Immature natural killer cell (primary cell): ENCODE measurements at places on chromosomes 7 and 10. TPM values are rescaled to one million over a fixed set of nuclear protein-coding genes. Genes with fewer than 3 reads are reported as not detected.
A peak's percentile ranks its signal among the peaks of the same experiment; 100 is the strongest.

DNA sequence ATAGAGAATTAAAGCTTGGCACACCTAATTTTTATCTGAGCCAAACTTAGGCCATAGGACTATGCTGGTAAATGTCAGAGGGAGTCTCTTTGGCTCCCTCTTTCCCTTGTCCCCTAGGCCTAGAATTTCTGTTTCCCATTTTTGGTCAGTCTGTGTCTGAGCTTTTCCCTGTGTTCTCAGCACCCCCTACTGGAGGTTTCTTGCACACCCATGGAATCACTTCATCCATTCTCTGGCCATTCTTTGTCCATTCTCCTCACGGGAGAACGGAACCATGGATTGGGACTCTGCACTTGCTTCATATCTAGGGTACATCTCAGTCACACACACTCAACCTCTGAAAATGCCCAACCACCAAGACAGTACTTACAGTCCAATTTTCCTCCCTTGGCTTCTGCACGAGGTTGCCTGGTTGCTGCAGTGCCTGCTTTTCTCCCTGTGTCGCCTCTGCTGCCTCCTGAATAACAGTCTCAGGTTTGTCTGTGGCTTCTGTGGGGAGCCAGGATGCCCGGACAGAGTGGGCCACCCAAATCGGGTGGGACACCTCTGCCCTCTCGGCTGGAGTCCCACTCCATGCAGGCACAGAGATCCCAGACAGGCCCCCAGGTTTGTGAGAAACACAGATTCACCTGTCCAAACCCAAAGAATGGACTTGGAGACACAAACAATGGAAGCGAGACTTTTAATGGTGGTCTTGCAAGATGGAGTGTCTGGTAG lies 35.1 kb upstream of the DNAH11 start:
- H3K4me1 ChIP-seq = peaks cover 38% of the 10 kb centered on the region
- no peak overlapping the region for H3K4me3 ChIP-seq
- H3K27me3 ChIP-seq = no peaks in the 10 kb centered on the region
- H3K27ac ChIP-seq = no peak overlapping the region
- peaks cover 31% of the 10 kb centered on the region for H3K36me3 ChIP-seq

DNA sequence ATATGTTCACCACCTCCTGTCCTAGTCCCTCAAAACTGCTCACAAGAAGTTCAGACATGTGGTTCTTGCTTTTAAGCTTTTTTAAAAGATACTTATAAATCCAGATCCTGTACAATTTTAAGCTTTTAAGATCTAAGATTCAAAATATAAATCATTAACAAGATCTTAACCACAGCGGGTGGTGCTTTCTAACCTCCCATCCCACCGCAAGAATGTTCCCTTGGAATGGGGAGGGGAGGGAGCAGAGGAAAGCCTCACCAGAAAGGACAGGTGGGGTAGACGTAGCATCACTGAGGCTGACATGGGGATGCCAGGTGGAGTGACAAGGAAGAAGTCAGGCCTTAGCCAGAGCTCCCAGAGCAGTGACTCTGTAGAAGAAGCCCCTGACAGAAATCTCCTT lies 133.5 kb downstream of the C1GALT1 start:
- no peak for DNase-seq
- H3K27ac ChIP-seq = no peak overlapping the region
- H3K27me3 ChIP-seq = peaks cover 2% of the 10 kb centered on the region

DNA sequence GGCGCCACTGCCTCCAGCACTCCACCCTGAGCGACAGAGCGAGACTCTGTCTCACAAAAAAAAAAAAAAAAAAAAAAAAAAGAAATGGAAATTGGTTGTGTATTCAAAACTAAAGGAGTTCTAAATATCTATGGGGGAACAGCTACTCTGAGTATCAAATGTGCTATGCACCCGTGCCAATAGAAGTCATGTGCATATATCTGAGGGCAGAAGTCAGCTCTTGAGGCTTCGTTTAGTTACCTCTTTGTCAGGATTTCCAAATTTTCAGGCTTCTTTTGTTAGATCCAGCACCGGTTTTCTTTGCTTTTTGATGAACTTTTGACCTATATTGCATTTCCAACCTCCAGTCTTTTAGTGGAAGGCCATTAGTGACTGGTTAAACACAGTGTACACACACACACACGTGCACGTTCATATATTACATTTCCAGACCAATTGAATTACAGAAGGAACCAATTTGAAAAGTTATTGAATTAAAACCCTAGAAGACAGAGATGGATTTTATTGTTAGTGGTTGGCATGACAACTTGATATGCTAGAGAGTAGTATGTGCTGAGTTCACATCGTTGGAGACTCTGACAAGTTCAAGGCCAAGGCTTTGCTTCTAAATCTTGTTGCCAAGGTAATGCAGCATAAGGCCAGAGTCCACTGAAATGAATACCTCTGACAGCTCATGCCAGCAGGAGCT lies 33.1 kb upstream of the ADD3 start:
- H3K27me3 ChIP-seq = no peaks in the 10 kb centered on the region
- no peak overlapping the region for H3K4me3 ChIP-seq
- H3K27ac ChIP-seq = no peak overlapping the region
- no peaks in the 10 kb centered on the region for H3K36me3 ChIP-seq
- H3K4me1 ChIP-seq = no peaks in the 10 kb centered on the region

DNA sequence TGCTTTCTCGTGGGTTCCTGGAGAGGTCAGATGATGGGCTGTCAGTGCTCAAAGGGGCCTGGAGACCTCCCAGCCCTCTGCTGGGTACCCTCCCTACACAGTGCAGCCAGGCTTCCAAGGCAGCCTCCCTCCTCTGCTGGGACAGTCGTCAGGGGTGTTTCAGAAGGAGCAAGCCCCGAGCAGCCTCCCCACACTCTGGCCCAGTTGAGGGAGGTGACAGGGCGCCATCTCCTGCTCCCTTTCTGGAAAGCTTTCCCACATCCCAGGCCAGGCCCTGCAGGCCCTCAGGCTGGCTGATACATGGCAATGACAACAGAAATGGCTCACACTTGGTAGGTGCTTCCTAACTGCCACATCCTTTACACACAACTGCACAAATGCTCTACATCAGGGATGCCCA lies 32.1 kb downstream of the KCNMA1 start:
- peaks cover 20% of the 10 kb centered on the region for H3K4me1 ChIP-seq
- H3K36me3 ChIP-seq = no peaks in the 10 kb centered on the region
- no peak for DNase-seq

DNA sequence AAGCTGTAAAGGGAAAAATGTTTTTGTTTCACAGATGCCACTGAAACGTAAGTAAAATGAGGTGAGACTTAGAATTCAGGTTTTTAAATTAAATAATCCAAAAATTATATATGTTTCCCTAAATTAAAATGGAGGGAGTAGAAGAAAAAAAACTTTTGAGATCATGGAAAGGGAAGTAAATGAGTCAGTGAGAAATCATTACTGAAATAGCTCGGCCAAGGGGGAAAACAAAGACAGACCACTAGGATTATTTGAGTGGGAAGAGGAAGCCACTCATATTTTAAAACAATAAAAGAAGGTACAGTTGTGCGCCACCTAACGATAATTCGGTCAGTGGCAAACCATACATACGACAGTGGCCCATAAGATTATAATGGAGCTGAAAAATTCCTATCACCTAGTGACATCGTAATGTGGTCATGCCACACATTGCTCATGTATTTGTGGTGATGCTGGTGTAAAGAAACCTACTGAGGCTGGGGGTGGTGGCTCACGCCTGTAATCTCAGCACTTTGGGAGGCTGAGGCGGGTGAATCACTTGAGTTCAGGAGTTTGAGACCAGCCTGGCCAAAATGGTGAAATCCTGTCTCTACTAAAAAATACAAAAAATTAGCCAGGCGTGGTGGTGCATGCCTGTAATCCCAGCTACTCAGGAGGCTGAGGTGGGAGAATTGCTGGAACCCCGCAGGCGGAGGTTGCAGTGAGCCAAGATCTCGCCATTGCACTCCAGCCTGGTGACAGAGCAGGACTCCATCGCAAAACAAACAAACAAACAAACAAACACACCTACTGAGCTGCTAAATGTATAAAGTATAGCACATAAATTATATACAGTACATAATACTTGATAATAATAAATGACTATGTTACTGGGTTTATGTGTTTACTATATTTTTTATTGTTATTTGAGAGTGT lies 64.7 kb downstream of the MKX start:
- H3K36me3 ChIP-seq = no peaks in the 10 kb centered on the region
- no peaks in the 10 kb centered on the region for H3K4me1 ChIP-seq
- peaks cover 2% of the 10 kb centered on the region for H3K27me3 ChIP-seq
- DNase-seq = no peak

- peaks cover 3% of the 10 kb centered on the region for H3K27me3 ChIP-seq
- peaks cover 59% of the 10 kb centered on the region for H3K4me1 ChIP-seq
- peak overlapping the region; percentile 12 for H3K4me3 ChIP-seq
- H3K36me3 ChIP-seq = no peaks in the 10 kb centered on the region
These were observed 54.3 kb downstream of the MAP3K8 start for GRCh38 chr10:30488316-30488715.

DNA sequence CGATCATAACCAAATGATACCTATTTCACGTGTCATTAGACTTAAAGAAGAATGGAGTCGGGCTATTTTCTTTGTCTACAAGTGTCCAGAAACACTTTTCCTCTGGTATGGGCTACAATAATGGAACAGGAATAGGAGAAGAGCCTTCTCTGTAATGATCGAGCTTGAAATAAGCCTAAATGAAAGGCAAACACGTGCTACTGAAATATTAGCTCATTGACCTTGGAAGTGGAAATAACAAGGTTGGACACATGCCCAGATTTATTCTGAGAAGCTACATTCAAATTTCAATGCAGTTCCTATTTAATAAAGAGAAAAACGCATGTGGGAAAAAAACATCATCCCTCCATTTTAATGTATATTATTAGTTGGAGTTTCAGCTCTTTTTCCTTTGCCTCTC lies 254.7 kb upstream of the PTER start:
- no peak overlapping the region for H3K4me3 ChIP-seq
- no peaks in the 10 kb centered on the region for H3K4me1 ChIP-seq
- DNase-seq = no peak
- H3K27me3 ChIP-seq = peaks cover 3% of the 10 kb centered on the region

- H3K36me3 ChIP-seq = no peaks in the 10 kb centered on the region
- H3K4me3 ChIP-seq = peak overlapping the region; percentile 73
- DNase-seq = peak; percentile 25
- H3K27me3 ChIP-seq = peaks cover 8% of the 10 kb centered on the region
These were observed 1.1 kb downstream of the RHOBTB1 start for GRCh38 chr10:60942788-60943315.

DNA sequence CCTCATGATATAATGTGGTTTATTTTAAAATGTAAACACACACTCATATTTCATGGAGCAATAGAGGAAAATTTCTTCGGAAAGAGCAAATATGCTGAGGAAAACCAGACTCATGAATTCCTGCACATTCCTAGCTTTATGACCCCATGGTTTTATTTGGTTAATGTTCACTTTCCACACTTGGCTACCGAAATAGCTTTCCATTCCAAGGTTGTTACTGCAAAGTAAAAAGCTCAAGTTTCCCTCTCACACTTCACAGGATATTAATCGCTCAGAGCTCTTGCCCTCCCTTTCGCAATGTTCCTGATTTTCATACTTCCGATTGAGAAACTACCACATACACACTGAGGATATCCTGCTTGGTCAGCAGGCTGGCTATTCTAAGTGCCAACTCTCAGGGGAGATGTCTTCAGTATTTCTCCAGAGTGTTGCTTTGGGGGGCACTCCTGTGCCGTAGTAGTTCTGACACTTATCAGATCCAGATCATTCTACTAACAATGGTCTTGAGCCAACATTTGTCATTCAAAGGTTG lies 77.5 kb upstream of the STEAP1B start:
- H3K36me3 ChIP-seq = no peaks in the 10 kb centered on the region
- H3K4me3 ChIP-seq = no peak overlapping the region
- H3K27ac ChIP-seq = no peak overlapping the region
- H3K4me1 ChIP-seq = no peaks in the 10 kb centered on the region
- peaks cover 12% of the 10 kb centered on the region for H3K27me3 ChIP-seq

DNA sequence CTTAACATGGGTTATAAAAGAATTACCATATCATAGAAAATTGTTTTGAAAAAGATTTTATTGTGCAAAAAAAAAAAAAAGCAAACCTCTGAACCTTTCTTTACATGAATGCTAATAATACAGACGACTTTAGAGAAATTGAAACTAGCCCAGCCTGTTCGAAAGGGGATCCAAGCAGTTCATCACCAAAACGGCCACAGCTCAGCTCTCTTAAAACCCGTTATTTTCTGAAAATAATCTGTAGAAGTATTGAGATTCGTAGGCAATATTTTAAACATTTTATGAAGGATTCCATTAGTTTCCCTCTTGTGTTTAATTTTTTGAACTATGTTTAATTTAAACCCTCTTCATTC lies 9.9 kb upstream of the GSAP start:
- no peak overlapping the region for H3K4me3 ChIP-seq
- H3K27ac ChIP-seq = no peak overlapping the region
- H3K36me3 ChIP-seq = no peaks in the 10 kb centered on the region
- H3K4me1 ChIP-seq = peaks cover 28% of the 10 kb centered on the region
- no peak for DNase-seq

DNA sequence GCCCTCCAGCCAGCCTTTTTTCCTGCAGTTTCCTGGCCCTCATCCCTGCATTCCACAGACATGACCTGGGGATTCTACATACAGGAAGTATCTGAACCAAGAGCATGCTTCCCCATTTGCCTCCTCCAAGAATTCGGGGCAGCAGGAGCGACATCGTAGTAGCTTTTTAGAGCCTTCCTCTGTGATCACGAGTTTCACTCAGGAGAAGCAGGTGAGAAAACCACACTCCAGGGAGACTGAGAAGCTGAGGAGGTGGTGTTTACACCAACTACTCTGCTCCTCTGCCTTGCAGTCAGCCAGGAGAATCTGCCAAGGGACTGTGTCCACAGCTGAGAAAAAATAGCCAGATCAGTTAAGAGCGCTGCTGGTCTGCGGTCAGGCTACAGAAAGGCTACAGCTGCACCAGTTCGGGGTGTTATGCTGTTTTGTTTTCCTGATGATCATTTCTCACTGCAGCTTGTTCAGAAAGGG lies 54.1 kb downstream of the HSPA12A start:
- no peak overlapping the region for H3K27ac ChIP-seq
- H3K36me3 ChIP-seq = no peaks in the 10 kb centered on the region
- H3K4me1 ChIP-seq = no peaks in the 10 kb centered on the region

DNA sequence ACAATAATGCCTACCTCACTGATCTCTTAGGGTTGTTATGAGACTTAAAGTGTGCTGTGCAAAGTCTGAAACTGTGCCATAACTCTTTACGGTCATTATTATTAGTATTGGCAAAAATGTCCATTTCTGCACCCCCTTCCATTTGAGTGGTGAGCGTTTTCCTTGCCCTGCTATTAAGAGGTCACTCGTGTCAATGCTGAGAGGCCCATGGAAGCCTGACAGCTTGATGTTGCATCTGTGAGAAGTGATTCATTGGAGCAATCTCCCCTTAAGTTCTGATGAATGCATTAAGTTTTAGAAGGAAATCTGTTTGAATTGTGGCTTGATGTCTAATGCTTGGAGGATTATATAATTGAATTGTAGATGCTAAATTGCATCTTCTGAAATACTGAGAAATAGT lies 253.3 kb downstream of the FRMD4A start:
- no peak for DNase-seq
- H3K36me3 ChIP-seq = no peaks in the 10 kb centered on the region
- H3K4me3 ChIP-seq = no peak overlapping the region
- H3K27me3 ChIP-seq = peaks cover 7% of the 10 kb centered on the region
- H3K4me1 ChIP-seq = no peaks in the 10 kb centered on the region

Gene SLC26A5
- polyA plus RNA-seq = not detected

Gene CALHM1
- polyA plus RNA-seq = 0.91 TPM

Gene KIAA1549
- not detected for polyA plus RNA-seq

Gene THNSL1
- polyA plus RNA-seq = 1.9 TPM
